ENCODE measurements at places on chromosomes 2 and 18. TPM values are rescaled to one million over a fixed set of nuclear protein-coding genes. Genes with fewer than 3 reads are reported as not detected.

Gene ABCB11
- 2.6 TPM for total RNA-seq

Gene OSBPL6
- 15.9 TPM for total RNA-seq

Gene RGPD3
- 0.82 TPM for total RNA-seq

Gene SPATA3
- not detected for total RNA-seq

Gene SIX3
- total RNA-seq, result not detected

Gene RTKN
- total RNA-seq, result 11.0 TPM

DNA sequence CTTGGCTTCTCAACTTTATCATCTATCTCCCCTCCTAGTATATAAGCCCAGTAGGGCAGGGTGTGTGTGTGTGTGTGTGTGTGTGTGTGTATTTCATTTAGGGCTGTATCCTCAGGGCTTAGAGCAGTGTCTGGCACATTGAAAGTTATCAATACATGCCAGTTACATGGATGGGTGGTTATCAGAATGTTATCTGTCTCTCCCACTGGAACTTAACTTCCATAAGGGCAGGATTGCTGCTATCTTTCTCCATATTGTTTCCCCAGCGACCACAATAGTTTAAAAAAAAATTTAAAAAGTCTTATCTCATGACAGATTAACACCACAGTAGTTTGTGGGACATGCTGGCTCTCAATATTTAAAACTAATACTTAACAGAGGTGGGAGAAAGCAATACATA lies 488.9 kb downstream of the PLCL1 start:
- DNase-seq, result no peak

GRCh38 chr2:205714789-205715720 lies 32.8 kb downstream of the NRP2 start:
- DNase-seq, result no peak

GRCh38 chr2:140526575-140526974 lies 1604.2 kb downstream of the LRP1B start:
- DNase-seq, result no peak

GRCh38 chr2:203586206-203586605 lies 51.1 kb upstream of the RAPH1 start:
- DNase-seq, result no peak

Measured in cerebellum (tissue), 4 donors.